Activated CD4-positive, CD25-positive, alpha-beta regulatory T cell treated with anti-CD3 and anti-CD28 coated beads, Interleukin-2, amount 50 U/mL, for 16 hours (primary cell): ENCODE measurements at places on chromosomes 11 and 22.

GRCh38 chr22:49291781-49292180 lies 535.9 kb downstream of the BRD1 start:
- no peak for DNase-seq

DNA sequence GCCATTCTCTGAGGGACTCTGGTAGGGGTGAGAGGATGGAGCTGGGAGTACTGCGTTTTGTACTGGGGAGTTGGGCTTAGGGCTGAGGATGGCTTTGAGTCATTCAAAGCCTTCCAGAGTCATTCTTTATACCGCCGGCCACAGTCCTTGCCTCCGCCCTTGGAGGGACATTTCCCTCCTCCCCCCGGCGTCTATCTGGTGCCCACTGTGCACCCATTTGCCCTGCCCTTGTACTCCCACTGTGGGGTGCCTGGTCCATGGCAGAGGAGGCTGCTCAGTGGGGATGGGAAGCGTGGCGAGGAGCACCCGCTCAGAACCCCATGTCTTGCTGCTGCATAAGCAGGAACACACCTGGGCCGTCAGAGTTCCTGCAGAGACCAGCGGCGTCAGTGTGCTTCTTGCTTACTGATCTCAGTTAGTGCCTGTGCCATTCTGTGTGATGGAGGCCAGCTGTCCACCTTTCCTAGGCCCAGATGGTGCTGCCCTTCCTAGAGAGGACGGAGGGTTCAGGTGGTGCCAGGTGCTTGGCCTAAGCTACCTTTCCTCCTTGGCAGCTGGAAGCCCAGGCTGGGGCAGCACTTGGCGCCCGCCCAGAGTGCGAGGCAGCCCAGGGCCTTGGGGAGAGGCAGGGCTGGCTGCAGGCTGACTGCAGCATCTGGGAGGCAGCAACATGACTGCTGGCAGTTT lies 23.3 kb upstream of the TMEM191C start:
- DNase-seq, result no peak

DNA sequence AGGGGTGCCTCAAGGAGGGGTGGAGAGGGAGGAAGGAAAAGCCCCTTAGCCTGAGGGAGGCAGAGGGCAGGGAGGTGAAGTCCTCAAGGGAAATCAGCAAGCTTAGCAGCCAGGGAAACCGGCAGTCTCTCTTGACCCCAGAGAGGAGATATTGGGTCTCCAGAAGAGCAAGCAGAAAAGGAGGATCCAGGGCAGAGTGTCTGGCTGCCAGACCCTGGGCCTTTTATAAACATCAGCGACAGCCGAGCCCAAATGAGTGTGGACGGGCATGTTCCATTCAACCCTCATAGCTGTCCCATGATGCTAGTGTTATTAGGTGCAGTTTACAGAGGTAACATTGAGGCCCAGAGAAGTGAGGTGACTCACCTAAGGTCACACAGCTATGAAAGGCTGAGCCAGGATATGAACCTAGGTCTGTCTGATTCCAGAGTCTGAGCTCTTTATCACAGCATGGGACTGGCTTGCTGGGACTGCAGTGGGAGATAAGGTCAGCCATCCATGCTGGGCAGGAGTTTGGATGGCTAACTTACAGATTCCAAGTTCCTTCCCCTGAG lies 9.3 kb downstream of the PRDM11 start:
- no peak for DNase-seq

DNA sequence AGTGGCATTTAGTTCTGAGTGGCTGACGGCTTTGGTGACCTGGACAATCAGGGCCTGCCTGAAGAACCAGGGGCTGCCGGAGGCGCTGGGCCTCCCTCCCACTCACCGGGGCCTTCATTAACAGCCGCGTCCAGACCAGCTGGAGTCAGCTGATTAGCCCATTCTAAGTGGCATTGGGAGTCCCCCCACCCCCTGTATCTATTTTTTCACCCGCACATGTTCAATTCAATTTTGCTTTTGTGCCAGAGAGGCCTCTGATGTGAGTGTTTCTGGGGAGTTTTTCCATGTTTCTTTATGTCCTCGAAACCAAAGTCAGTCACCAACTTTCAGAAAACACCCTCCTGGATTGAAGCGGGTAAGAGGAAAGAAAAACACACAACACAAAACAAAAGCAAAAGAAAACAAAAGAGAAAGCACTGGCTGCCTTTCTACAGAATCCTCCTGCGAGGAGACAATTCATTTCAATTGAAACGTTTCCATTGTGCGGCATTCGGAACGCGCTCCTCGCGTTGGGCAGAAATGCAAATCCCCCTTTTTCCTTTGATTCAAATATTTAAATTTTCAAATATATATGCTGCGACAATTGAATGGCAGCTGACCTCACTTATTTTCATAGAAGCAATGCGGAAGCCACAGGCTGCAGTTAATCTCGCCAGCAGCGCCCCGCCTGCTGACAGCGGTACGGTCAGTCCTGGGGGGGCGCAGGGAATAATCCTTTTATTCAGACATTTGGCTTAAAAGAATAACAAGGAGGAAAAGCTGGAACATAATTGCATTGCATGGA lies 17.7 kb downstream of the CDKN1C start:
- DNase-seq, result no peak

- no peak for DNase-seq
These were observed 290.3 kb upstream of the API5 start for GRCh38 chr11:43021466-43021865.

DNA sequence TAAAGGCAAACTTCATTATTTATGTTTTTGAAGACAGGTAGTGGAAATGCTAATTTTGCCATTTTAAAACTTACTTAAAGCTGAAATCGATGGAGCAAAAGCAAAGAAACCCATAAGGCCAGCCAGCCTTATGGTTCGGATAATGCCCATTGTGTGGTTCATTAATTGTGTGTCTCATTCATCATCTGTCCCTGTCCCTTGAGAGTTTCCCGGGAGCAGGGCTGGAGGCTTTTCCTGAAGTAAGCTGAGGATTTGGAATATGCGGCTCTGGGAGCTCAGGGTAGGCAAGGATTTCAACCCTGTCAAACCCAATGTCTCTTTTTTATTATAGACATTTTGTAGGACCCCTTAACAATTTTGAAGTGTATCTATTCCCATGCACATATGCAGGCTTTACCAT lies 790.0 kb upstream of the KIRREL3 start:
- no peak for DNase-seq

- DNase-seq, result no peak
These were observed 50.2 kb downstream of the LIF start for GRCh38 chr22:30196141-30196879.

DNA sequence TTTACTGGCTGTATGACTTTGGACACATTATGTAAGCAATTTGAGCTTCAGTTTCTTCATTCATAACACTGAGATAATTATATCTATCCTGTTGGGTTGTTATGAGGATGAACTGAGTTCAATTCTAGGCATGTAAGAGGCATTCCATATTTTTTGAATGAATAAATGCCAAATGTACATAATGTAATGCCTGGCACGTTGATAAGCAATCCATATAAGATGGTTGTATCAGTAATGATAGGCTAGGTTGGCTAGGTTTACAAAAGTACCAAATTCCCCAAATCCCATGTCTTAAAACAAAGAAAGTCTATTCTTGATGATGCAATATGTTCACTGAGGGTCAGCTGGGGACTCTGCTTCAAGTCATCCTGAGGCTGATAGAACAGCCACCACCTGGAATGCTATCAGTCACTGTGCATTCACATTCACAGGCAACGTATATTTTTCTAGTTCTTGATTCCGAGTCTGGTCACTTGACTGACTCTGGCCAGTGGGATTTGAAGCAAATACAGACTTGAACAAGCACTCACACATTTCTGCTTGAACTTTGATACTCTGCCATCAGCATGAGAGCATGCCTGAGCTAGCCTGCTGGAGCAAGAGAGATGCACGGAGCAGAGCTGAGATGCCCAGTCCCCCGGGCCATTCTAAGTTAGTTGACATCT lies 104.0 kb upstream of the TIMP3 start:
- no peak for DNase-seq

DNA sequence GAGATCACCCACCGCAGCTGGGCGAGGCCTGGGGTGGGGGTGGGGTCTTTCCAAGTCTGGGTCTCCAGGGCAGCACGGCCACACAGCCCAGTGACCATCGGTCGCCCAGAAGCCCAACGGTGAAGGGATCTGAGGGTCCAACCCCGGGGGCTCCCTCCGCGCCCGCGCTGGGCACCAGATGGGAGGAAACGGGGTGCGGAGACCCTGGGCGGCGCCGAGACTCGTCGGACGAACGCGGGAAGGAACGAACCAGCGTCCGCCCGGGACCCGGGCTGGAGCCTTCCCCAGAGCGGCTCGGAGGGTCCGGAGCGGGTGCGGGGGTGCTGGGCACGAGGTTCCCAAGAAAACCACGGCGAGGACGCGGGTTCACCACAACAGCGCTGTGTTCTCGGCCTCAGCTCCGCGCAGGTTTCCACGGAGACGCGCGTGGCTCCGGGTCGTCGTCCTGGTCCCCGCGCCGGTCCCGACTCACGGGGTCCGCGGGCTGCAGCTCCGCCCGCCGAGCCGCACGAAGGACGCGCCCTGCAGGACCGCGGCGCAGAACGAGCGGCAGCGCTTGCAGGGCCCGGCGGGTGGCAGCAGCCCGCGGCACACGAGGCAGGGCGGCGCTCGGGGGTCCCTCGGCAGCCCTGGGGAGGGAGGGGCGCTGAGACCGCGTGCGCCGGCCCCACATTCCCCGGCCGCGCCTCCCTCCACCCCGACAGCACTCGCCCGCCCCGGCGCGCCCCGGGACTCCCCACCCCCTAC lies 2.3 kb upstream of the IL17REL start:
- DNase-seq, result no peak

DNA sequence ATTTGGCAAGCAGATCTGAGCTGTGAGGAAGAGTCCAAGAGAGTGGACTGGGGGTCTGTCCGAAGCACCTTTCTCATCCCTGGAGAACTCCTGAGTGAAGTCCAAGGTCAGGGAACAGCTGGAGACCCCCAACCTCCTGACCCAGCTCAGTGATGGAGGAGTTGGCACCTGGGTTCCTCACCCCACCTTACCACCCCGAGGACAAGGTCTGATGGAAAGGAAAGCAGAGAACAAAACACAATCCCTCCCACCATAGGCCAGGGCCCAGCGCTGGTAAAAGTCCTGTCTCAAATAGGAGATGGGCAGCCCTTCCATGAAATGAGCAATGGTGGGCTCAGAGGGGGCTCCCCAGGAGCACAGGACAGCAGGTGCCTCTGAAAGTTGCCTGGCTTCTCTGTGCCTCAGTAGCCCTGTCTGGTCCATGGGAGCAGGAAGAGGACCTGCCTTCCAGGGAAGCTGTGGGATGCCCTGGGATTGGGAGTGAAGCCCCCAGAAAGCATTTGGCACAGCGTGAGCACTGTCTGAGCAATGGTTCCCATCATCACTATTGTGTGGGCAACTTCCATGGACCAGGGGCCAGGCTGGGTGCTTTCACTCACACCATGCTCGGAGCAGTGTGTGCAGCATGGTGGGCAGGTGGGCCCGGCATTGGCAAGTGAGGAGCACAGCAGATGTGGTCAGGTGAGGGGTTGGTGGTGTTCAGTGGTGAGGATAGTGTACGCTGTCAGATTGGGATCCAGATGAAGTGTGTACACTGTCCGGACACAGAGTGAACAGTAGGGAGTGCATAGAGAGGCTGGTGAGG lies 7.5 kb downstream of the TRIM29 start:
- DNase-seq, result no peak

DNA sequence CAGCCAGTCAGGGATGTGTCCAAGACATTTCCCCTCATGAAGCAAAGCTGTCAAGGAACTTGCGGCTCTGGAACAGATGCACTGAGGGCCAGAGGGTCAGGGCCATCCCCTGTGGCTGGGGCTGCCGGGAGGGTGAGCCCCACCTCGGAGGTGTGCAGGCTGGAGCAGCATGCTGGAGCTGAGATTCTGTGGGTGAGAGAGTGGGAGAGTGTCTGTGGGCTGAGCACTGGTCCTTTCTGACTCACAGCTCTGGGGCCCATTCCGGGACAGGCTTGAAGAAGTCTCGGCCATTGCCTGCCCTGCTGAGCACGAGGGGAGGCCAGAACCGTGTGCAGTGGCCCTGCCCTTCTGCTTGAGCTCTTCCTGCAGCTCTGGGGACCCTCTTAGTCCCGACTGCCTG lies 2.1 kb downstream of the OMP start:
- no peak for DNase-seq

- no peak for DNase-seq
These were observed 123.9 kb downstream of the CTNND1 start for GRCh38 chr11:57885298-57886050.

- no peak for DNase-seq
These were observed 6.4 kb downstream of the CCND1 start for GRCh38 chr11:69647390-69647748.

DNA sequence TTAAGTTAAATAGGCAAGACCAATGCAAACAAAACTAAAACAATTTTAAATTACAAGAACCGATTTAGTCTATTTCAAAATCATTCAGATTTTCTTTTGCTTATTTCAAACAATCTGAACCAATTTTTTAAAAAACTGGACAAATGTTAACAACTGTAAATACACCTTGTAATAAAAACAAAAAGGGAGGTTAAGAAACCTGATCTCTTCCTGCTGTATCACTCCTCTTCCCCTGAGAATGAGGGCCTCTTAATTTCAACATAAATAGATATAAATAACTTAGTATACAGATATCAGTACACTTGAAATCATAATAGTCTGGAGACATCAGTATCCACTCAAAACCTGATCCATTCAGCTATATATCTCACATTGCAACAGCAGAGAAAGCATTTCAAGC lies 346.6 kb downstream of the TTC28 start:
- no peak for DNase-seq

GRCh38 chr22:20091690-20092476 lies 11.8 kb downstream of the DGCR8 start:
- DNase-seq, result no peak

DNA sequence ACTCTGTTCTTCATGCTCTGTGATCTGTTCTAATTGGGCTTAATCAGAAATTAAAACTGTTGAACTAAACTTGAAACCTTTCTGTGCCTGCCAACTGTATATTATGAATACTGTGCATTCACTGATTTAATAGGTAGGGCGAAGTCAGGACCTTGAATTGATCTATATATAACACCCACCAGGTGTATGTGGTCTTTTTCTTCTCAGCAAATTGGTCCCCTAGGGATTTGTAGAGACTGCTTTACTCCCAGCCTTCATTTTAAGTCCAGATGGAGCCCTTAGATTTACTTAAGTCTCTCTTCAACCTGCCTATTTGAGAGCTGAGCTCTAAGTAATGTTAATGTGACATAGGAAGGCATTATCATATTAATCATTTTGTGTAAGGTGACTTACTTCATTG lies 257.5 kb downstream of the TMEM135 start:
- no peak for DNase-seq

DNA sequence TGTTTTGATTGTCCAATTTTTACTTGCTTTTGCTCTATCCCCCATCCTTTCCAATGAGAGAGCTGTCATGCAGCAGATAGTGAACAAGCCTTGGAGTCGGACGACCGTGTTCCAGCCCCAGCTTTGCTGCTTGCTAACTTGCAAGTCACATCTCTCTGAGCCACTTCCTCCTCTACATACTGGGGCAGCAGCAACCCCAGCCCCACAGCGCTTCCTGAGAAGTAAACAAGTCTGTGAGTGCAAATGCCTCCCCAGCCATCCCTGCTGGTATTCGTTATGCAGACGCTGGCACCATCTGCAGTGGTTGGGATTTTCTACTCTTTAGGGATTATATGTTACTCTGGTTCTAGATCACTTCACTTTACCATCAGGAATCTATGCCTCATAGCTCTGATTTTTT lies 35.0 kb downstream of the TPBGL start:
- DNase-seq, result peak; percentile 43
